Fibroblast of the conjunctiva (primary cell): ENCODE measurements at places on chromosomes 3 and 15.

- no peak for DNase-seq
Observed at GRCh38 chr3:141371882-141372281, 3.6 kb downstream of the ZBTB38 start.

DNA sequence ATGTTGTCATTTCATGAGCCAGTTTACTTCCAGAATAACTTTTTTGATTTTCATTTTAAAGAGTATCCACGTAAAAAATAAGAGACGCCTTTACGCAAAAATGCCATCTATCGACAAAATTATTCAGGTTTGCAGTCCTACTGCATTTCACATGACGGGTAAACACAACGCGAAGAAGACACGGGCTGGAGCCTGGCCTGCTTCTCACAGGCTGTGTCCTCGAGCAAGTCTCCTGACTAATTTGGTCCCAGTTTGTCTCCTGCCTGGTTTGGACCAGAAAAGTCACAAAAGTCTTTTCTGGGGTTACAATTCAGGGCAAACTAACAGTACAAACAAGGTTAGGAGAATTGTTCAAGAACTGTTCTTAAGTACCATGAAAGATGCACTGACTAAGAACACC, 51.7 kb downstream of the CHSY1 start:
- DNase-seq: no peak

DNA sequence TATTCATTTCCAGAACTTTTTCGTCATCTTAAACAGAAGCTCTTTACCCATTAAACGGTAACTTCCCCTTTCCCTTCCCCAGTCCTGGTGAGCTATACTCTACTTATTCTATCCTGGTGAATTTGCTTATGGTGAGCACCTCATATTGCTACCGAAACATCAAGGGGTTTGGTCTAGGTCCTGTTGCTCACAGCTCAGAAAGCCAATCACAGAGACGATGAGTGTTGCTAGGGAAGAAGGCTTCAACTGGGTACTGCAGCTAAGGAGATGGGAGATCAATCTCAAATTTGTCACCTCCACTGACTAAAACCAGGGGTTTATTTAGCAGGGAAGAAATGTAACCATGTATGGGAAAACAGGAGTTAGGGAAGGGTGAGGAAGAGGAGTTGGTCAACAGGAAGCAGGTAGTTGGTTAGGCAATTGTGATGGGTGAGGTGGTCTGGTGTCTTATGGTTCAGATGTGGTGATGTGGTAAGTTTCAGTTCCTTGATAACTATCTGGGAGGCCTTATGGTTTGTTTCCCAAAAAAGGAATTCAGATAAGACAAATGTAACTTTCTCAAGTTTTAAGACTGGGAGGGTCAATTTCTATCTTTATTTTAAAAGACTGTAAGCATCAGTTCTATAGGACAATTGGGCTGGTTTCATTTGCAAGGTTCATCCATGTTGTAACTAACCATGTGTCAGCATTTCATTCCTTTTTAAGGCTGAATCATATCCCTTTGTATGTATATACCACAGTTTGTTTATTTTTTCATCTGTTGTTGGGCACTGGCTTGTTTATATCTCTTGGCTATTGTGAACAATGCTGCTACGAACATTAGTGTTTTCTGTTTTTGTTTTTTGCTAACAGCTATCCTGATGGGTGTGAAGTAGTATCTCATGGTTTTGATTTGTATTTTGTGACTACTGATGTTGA, 24.3 kb downstream of the ARHGAP11B start:
- DNase-seq: no peak

DNA sequence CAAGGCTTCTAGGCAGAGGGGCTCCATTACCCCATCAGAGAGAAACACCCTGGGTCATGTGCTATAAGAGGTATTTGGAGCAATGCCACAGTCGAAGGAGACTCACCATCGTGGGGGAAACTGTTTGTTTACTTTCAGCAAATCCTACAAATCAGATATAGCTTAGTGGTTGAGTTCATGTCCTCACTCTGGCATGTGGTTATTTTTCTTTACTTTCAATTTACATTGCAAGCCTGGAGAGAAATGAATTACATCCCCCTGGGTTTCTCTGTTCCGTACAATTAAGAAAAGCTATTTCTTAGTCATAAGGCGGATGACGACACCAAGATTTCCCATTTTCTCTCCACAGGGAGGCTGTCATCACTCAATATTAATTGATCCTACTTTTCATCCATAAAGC, 36.9 kb downstream of the RFTN1 start:
- peak; percentile 81 for DNase-seq

DNA sequence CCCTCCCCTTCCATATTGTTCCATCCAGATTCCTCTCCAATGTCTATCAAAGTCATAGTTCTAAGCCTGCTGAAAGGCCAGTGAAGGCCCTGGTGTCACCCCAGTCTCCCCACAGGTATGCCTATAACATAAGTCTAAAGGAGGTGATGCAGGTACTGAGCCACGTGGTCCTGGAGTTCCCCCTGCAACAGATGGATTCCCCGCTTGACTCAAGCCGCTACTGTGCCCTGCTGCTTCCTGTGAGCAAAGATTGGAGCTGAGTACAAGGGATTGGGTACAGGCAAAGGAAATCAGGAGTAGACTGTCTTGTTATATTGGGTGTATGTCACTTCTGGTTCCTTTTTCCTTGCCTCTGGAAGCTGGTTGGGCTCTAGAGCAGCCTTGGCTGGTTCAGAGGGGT, 8.2 kb downstream of the EIF2B5 start:
- DNase-seq: no peak

DNA sequence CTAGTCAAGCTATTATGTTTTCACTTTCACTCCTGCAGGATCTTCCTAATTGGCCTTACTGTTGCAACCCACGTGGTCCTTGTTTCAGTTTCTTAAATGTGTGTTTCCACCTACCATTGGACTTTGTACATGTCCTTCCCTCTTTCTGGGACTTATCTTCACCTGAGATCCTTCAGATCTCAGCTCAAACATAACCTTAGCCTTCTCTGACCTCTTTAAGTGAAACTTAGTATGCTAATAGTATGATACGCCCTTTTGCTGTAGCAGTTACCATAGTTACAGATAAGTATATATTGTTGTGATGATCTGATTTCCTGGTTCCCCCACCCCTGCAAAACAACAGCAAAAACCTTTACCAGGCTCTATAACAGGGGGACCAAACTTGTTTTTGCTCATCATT, 35.2 kb downstream of the U2SURP start:
- DNase-seq: no peak

- peak; percentile 21 for DNase-seq
Observed at GRCh38 chr15:47718497-47719437, 1.5 kb downstream of the SEMA6D start.

- DNase-seq: no peak
Observed at GRCh38 chr3:114632757-114633424, 339.1 kb downstream of the TIGIT start.

GRCh38 chr15:73440571-73440970, 2.4 kb upstream of the REC114 start:
- DNase-seq: no peak

DNA sequence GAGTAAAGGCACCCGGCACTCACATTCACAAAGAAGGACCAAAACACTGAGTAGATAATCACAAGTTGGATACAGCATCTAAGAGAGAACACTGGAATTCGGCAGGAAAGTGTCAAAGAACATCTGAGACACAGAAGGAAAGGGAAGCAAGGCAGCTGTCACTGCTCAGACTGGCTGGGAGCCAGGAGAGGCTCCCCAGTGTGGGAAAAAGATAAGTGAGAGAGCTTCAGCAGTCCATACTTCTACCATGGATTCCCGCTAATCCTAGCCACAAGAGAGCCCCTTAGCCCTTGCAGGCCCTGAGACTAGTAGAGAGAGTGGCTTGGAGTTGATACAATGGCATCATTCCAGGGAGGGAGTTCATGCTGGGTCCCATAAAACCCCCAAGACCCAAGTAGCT, 36.7 kb upstream of the CP start:
- DNase-seq: no peak

- DNase-seq: no peak
Observed at GRCh38 chr3:50347187-50347813, 1.8 kb upstream of the ZMYND10 start.

- no peak for DNase-seq
Observed at GRCh38 chr3:98969295-98969694, 67.8 kb upstream of the DCBLD2 start.

GRCh38 chr3:55690726-55691125, 203.6 kb upstream of the WNT5A start:
- DNase-seq: no peak

DNA sequence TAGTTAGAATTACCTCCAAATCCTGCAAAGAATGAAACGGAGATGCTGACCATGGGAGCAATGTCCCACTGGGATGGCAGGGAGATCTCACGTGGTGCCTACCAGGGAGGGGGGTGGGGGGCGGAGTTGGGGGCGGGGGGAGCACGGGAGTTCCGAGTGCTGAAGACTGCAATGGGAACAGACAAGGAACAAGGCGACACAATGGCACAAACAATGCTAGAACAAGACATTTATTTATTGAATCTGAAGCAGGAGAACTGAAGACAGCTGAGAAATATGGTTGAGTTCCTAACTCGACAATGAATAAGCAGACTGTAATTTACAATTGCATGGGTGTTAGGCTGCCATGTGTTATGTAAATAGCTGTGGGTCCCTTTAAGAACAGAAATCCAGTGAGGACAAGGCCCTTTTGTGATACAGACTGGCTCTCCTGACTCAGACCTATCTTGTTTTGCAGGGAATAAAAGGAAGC, 91.2 kb downstream of the AQP9 start:
- no peak for DNase-seq
